ENCODE measurements at places on chromosomes 2 and 18.
A peak's percentile ranks its signal among the peaks of the same experiment; 100 is the strongest.

DNA sequence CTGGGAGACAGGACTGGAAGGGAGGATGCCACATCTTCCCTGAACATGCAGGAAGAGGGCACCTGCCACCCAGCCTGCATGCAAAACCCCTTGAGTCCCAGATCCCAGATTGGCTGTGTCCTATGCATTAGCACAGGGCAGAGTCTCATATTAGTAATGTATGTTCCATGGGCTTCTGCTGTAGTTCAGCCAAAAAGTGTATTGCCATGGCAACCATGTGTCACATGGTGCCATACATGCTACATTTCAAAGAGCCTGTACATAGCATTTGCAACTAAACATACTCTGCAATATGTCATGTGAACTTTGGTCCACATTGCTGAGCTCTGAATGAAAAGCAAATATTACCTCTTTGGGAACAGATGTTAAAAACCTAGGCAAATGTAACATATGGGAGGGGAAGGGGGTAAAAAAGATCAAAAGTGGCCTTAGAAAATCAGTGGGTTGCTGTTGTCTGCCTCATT lies 78.4 kb downstream of the DPP4 start:
- no peak for DNase-seq

- DNase-seq = no peak
These were observed 362.0 kb upstream of the KYNU start for GRCh38 chr2:142515493-142515892.

- DNase-seq = peak; percentile 37
These were observed 91.8 kb downstream of the NEDD4L start for GRCh38 chr18:58135701-58136331.

DNA sequence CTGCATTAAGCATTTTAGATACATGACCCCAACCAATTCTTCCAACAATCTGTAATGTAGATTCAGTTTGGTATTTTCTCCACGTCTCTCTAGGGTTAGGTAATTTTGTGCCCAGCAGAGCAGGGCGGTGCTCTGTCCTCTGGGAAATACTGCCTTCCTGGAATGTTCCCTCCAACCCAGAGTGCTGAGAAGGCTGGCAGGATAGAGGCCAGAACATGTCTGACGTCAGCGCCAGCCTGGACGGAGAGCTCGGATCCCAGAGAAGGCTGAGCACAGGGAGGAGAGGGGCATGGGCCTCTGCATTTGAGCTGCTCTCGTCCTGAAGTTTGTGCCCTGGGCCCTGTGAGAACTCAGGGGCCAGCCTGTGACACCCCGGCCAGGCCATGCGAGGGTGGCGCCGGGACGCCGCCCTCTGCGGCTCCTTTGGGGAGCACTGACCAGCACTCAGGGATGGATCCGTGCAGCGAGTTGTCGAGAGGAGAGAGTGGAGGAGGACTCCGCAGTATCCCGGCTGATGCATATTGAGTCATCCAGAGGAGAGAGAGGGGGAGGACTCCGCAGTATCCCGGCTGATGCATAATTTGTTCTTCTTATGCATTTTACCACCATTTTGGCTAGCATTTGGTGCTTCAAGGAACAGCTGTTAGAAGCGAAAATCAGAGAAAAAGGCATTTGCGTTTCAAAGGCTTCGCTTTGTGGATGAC lies 80.0 kb upstream of the PXDN start:
- DNase-seq = no peak

GRCh38 chr2:80351231-80351630 lies 46.7 kb upstream of the LRRTM1 start:
- no peak for DNase-seq

- peak; percentile 80 for DNase-seq
These were observed 8.5 kb downstream of the HES6 start for GRCh38 chr2:238231251-238231793.

GRCh38 chr2:191947235-191947634 lies 100.3 kb upstream of the CAVIN2 start:
- no peak for DNase-seq

DNA sequence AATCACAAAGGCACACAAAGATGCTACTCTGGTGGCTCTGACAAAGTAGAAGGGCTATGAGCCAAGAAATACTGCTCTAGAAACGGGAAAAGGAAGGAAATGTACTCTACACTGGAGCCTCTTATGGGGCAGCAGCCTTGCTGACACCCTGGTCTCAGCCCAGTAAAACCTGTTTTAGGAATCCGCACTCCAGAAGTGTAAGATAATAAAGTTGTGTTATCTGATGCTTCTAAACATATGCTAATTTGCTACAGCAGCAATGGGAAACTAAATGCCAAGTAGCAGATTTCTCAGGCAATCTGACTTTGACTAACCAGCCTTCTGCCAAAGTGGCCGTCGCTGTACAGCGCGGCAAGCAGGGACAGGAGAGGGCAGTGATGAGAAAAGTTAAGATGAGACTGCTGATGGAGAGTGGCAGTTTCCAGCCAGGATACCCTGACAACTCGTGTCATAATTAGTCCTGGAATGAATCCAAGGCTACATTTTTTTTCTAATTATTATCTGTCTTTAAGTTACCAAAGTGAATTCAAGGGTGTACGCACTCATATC lies 99.0 kb downstream of the NETO1 start:
- DNase-seq = no peak

DNA sequence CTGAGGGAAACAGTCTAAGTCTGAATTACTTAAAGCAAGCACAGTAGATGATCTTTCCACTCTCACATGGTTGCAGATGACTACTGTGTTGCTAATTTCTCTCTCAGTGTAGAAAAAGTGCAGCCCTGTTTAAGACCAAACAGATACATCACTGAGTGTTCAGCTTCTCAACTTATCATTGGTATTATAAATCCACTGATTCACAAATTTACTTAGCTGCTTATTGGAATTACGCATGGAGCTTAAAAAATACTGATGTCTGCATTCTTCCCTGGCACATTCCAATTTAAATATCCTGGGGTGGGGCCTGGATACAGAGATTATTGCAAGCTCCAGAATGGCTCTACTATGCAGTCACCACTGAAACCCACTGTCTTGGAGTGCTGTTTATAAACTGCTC lies 411.2 kb downstream of the RND3 start:
- DNase-seq = no peak

DNA sequence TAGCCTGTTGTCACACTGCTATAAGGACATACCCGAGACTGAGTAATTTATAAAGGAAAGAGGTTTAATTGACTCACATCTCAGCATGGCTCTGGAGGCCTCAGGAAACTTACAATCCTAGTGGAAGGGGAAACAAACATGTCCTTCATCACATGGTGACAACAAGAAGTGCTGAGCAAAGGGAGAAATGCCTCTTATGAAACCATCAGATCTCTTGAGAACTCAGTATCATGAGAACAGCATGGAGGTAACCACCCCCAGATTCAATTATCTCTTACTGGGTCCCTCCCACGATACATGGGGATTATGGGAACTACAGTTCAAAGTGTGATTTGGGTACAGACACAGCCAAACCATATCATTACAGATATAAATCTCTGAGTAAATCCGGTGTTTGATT lies 148.7 kb downstream of the PRPF40A start:
- no peak for DNase-seq

DNA sequence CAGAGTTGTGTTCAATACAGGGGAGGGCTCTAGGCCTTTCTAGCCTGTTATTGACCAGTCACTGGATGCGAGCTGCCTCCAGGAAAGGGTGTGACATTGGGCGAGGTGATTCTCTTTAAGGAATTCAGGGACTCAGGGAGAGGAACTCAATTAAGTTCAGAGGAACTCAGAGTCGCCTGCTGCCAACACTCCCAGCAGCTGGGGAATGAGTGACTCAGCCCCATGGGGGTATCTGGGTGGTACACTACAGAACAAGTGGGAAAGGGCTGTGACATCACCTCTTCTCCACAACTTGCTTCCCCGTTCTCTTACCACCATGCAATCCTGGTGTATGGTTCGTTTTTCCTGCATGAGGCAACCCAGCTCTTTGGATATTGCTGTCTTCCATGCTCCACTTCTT lies 50.4 kb upstream of the CYRIA start:
- no peak for DNase-seq

GRCh38 chr2:128637481-128638155 lies 318.9 kb upstream of the HS6ST1 start:
- no peak for DNase-seq

- DNase-seq = no peak
These were observed 57.5 kb downstream of the MCFD2 start for GRCh38 chr2:46857871-46858701.

- no peak for DNase-seq
These were observed 193.5 kb upstream of the EPC2 start for GRCh38 chr2:148451046-148451445.

DNA sequence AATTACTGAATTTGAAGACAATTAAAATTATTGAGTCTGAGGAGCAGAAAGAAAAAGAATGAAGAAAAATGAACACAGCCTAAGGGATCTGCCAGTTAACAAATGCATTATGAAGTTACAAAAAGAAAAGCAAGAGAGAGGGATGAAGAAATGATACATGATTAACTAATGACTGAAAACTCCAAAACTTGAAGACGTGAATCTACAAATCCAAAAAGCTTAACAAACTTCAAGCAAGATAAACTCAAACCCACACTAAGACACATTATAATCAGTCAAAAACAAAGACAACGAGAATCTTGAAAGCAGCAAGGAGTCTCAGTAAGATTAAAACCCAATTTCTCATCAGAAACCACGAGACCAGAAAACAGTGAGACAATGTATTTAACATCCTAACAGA lies 15.6 kb downstream of the RPRD1A start:
- no peak for DNase-seq

DNA sequence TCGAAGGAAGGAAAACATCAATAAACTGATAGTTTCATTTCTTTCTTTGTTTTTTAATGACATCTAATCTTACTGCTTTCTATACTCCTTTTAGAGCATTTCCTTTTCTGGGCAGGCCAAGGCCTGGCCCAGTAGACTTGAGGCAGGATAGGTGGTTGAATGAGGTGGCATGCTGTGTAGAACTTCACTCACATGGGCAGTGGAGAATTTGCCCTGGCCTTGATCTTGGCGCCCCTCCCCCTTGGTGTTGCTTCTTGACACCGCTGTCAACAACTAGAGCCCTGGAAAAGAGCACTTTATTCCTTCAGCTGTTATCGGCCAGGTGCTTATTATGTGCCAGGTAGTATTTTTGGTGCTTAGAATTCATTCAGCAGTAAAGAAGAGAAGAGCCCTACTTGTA lies 37.4 kb downstream of the XRCC5 start:
- no peak for DNase-seq

- DNase-seq = no peak
These were observed 110.7 kb downstream of the ICA1L start for GRCh38 chr2:202760848-202761247.

- DNase-seq = no peak
These were observed 71.4 kb upstream of the FRZB start for GRCh38 chr2:182937870-182938269.

DNA sequence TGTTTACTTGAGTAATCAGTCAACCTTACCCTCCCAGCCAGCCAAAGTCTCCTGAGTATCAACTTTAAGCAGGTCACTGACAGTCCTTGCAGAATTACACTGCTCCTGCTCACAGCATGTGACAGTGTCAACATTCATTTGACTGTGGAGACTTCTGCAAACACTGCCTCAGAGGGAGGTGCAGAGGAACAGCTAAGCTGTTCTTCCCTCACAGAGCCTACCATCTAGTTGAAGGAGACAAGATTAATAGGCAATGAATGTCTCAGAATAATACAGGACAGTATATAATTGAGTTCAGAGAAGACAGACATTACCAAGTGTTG lies 11.9 kb downstream of the SLC14A2 start:
- DNase-seq = no peak

GRCh38 chr18:13494871-13495445 lies 231.4 kb downstream of the FAM210A start:
- DNase-seq = no peak
